ENCODE measurements at places on chromosomes 16 and 17.

- DNase-seq: no peak
These were observed 29.8 kb downstream of the WSB1 start for GRCh38 chr17:27323538-27324215.

- DNase-seq: no peak
These were observed 774.5 kb upstream of the RBFOX1 start for GRCh38 chr16:6558126-6558525.

DNA sequence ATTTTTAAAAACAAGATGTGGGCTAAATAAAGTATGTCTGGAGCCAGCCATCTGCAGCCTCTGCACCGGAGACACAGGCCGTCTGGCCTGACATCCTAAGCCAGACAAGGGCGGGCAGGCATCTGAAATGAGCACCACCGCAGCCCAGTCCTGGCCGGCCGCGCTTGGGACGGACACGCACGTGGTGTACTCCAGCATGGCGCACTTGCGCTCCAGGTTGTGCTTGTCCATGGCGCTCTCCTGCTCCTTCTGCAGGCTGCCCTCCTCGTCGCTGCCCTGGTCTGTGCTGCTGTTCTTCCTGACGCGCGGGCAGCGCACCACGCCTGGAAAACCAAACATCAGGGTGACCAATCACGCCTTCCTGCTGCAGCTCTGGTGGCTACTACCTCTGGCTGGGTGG is 60.3 kb downstream of the GTF3C1 start:
- no peak for DNase-seq

DNA sequence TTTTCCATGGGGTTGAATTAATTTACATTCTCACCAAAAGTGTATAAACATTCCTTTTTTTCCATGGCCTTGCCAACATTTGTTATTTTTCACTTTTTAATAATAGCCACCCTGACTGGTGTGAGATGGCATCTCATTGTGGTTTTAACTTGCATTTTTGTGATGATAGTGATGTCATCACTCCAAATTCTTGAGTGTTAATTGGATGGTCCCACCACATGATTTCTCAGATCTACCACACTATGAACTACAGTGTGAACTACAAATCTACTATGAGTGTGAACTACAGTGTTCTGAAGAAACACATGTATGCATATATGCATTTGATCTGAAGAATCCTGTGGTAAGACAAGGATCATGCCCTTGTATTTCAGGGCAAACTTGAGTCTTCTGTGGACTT is 340.1 kb downstream of the ABCC12 start:
- no peak for DNase-seq

- DNase-seq: no peak
These were observed 24.8 kb upstream of the MYO1D start for GRCh38 chr17:32901743-32902142.

- DNase-seq: no peak
These were observed 15.1 kb downstream of the GSE1 start for GRCh38 chr16:85628265-85628556.

- DNase-seq: no peak
These were observed 146.1 kb upstream of the TOM1L1 start for GRCh38 chr17:54754560-54754959.

DNA sequence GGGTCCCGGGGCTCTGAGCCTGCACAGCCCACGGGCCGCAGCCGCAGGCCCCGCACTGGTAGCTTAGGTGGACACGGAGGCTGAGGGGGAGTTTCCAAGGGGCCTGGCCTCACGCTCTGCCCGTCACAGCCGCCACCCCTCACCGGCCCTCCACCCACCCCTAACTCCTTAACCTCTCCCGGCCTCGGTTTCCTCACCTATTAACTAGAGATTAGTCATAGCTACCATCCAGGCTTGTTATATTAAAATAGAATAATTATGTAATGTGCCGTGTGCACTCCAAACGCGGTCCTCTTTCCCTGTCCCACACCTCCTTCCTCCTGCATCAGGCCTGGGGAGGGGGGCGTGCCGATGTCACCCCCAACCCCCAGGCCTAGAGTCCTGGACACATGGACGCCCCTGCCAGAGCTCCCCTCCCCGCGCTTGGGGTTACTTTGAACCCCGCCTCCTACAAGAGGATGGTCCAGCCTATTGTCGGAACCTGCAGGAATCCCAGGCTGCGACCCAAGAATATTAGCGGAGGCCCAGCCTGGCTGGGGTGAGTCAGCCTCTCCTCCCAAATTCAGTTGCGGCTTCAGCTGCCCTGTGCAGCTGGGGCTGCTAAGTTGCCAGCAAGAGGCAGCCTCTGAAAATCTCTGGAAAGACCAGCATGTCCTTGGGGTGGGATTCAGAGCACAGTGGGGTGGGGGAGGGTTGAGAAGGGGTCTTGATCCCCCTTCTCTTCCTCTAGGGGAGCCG is 17.3 kb downstream of the SOCS3 start:
- DNase-seq: peak; percentile 87

GRCh38 chr17:45940293-45940692 is 45.9 kb downstream of the MAPT start:
- DNase-seq: no peak

DNA sequence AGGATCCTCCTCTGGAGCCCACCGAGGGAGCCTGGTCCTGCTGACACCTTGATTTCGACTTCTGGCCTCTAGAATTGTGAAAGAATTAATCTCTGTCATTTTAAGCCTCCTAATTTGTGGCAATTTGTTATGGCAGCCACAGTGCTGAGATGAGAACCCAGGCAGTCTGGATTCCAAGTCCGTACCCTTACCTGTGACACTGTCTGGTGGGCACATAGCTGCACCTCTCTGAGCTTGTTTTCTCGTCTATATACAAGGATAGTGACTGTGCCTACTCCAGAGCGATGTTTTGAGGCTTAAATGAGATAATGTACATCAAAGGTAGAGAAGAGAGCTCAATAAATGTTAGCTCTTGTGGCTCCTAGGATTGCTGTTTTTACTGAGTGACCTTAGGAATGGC is 128.4 kb upstream of the MPHOSPH6 start:
- DNase-seq: no peak

- DNase-seq: no peak
These were observed 621 bp downstream of the SDR42E1 start for GRCh38 chr16:82010649-82011048.

DNA sequence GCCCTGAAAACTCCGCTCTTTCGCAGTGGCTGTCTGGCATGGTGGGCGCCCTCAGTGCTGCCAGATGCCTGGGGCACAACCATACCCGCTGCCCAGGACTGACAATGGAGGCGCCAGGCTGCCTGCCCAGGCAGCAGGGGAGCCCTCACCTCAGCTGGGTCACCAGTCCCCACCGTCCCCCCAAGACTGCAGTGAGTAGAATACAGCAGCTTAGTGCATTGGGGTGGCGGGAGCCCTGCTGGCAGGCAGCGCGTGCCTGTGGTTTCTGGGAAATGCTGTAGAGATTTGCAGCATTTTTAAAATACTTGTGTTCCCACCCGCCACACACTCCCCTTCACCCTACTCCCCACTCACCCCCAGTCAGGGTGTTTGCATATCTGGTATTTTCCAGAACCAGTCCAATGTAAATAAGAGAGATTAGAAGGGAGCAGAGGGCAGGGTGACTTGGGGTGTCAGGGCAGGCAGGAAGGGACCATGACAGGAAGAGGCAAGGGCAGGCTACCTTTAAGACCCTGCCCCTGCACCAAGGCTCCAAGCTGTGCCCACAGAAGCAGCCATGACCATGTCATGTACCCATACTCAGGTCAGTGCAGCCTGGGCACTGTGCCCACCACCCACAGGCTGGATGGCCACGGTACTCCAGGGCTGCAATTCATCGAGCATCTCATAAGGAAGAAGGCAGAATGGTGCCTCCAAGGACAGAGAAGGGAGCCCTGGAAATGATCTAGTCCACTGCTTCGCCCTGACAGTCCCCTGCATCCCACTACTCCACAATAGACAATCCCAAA is 21.5 kb downstream of the MYO18A start:
- no peak for DNase-seq

DNA sequence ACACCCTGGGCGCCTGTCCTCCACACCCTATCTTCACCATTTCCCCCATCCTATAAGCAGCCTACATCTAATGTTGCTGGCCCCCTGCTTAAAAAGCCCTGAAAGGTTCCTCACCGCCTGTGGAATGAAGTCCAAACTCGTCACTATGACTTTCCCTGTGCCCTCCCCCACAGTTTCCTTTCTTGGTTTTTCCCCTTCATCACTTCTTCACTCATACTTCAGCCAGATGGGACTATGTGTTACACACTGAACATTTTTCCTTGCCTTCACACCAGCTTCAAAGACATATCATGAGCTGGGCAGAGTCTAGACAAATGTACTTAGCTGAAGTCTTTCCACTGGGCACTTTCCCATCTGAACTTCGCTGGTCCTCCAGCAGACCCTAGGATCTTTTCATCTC is 1.5 kb upstream of the MARCHF10 start:
- DNase-seq: no peak

- no peak for DNase-seq
These were observed at the start of gene SLC9A5 for GRCh38 chr16:67248401-67249177. Gene SLC9A5 (plus strand): TSS chr16:67248979. CDS start chr16:67249015, 36 bp downstream.

- DNase-seq: no peak
These were observed 166.8 kb downstream of the SOX9 start for GRCh38 chr17:72287586-72287985.

- DNase-seq: no peak
These were observed at the start of gene CMTM2 for GRCh38 chr16:66578651-66579531. Gene CMTM2 (plus strand): TSS chr16:66579463. CDS start chr16:66579608, 145 bp downstream.

DNA sequence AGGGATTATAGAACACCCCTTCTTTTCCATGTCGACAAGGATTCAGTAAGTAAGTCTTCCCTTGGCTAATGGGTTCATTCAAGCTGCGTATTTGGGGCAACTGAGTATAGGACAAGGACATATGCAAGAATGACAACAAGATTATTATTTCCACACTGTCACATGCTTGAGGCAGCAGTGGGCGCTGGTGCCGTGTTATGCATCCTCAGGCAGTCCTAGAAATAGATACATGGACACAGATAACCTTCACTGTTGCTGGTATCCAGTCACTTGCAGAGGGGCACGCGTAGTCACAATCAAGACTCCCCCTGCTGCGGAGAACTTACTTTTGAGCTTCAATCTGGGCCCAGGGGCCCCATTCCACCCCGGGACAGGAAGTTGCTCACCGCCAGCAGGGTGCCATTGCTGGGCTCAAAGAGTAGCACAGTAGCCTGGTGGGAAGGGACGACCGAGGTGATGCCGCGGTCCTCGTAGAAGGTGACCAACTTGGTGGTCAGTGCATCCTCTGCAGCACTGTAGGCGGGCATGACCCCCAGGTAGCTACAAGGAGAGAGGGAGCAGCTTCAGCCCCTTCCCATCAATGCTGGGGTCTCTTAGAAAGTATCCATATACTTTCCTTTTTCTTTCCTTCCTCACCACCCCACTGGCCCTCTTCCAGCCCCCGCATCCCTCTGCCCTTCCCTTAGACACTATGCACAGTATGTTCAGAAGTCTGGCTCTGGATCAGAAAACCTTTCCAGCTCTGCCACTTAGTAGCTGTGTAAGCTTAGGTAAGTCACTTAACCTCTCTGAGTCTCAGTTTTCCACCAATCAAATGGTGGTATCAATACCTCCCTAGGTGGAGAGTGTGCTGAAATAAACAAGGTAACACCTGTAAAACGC is 804 bp downstream of the CRYM start:
- no peak for DNase-seq

GRCh38 chr17:2386400-2387085 is 14.3 kb downstream of the MNT start:
- DNase-seq: no peak

DNA sequence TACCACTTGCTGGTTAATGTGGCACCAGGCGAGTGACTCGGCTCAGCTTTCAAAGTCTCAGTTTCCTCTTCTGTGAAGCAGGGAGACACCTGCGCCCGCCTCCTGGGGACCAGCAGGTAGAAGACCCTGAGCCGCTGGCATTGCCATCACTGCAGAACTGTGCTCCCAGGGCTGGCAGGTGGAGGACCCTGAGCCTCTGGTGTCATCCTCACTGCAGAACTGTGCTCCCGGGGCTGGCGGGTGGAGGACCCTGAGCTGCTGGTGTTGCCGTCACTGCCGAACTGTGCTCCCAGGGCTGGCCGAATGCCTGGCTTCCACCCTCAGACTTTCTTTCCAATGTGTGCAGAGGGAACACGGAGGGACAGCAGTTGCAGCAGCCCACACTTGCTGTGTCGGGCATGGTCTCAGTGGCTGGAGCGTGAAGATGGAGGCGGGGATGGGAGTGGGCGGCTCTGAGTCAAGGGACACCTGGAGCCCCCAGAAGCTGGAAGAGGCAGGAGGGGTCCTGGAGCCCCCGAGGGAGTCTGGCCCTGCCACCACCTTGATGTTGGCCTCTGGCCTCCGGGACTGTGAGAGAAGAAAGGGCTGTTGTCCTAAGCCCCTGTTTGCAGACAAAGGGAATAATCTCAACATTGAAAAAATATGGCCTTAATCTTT is 75.8 kb upstream of the METTL9 start:
- DNase-seq: no peak

- DNase-seq: no peak
These were observed 162.6 kb downstream of the SDK2 start for GRCh38 chr17:73481676-73482075.

GRCh38 chr17:391850-392249 is 39.2 kb upstream of the RPH3AL start:
- DNase-seq: no peak

- no peak for DNase-seq
These were observed 678 bp upstream of the BAIAP2 start for GRCh38 chr17:81034168-81034777.

GRCh38 chr17:5705876-5706576 is 121.7 kb upstream of the NLRP1 start:
- DNase-seq: no peak

GRCh38 chr17:74373838-74374606 is 6.7 kb downstream of the GPR142 start:
- no peak for DNase-seq

- no peak for DNase-seq
These were observed 5.0 kb downstream of the CORO6 start for GRCh38 chr17:29617481-29618271.

DNA sequence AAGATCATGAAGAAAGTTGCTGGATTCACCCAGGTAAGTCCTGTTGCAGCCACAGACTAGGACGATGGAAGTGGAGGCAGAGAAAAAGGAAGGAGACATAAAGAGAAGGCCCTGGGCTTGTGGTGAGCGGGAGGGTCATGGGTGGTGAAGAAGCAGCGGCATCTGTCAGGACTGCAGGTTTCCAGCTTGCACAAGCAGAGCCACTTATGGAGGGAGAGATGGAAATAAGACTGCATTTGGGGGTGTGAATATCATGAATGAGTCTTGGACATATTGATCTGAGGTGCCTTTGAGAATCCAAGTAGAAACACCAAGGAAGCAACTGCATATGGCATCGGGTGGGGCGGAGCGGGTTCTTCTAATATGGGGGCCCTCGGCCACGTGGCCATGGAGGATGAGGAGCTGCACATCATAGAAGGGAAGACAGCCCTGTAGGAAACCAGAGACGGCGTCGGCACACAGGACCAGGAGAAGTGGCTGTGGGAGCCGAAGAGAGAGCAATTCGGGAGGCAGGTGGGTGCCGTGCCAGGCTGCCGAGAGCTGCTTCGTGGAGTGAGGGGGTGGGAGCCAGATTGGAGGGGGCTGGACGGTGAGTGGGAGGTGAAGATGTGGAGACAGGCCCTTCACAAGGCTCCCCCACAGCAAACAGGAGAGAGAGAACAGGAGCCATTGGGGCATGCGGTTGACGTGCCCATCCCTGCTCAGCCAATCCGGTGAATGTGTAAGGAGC is 243.5 kb downstream of the GSG1L start:
- no peak for DNase-seq

- peak; percentile 57 for DNase-seq
These were observed 23.4 kb downstream of the SLC25A10 start for GRCh38 chr17:81735264-81736102.

- DNase-seq: no peak
These were observed at the start of gene CARD14 for GRCh38 chr17:80169784-80170500. Gene CARD14 (plus strand): TSS chr17:80170030. CDS start chr17:80181439, 11,409 bp downstream.

Measured in HS-5 (cell line).